ENCODE measurements at places on chromosomes 5 and 9. TPM values are rescaled to one million over a fixed set of nuclear protein-coding genes. Genes with fewer than 3 reads are reported as not detected.

Gene SMIM23
- total RNA-seq, result not detected

Gene PRRX2
- total RNA-seq, result 3.9 TPM

Gene AGXT2
- not detected for total RNA-seq

Gene PAPPA
- total RNA-seq, result 435 TPM
